EH (cell line): ENCODE measurements at places on chromosomes 11 and 22.

- DNase-seq: no peak
These were observed 217.6 kb downstream of the TTC28 start for GRCh38 chr22:28462041-28462440.

GRCh38 chr22:43304831-43305590, 38.2 kb downstream of the SCUBE1 start:
- DNase-seq: no peak

- DNase-seq: no peak
These were observed 229.7 kb downstream of the CEP164 start for GRCh38 chr11:117557361-117557760.

- no peak for DNase-seq
These were observed 1381.5 kb upstream of the TENM4 start for GRCh38 chr11:80822308-80822707.

DNA sequence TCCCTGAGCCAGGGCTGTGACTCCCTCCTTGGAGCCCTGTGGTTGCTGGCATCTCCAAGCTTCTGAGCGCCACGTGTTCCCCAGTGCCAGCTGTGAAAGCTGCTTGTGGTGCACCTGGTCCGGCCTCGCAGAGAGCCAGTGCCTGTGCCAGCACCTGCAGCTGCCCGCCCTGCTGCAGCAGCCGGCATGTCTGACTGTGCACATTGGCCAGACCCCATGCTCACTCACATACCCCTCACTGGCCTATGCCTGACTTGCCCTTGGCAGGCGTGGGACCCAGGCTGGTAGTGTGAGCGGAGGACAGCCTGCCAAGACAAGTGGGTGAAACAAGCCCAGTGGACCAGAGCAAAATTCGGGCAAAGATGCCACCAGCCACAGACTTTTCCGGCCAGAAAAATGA, 9.8 kb downstream of the MRPL48 start:
- DNase-seq: no peak

- DNase-seq: no peak
These were observed 15.6 kb downstream of the DDX17 start for GRCh38 chr22:38490475-38490874.
